ENCODE measurements at places on chromosomes 5 and 9. TPM values are rescaled to one million over a fixed set of nuclear protein-coding genes. Genes with fewer than 3 reads are reported as not detected.

GRCh38 chr5:97836816-97837215 lies 653.8 kb upstream of the RIOK2 start:
- DNase-seq = no peak

DNA sequence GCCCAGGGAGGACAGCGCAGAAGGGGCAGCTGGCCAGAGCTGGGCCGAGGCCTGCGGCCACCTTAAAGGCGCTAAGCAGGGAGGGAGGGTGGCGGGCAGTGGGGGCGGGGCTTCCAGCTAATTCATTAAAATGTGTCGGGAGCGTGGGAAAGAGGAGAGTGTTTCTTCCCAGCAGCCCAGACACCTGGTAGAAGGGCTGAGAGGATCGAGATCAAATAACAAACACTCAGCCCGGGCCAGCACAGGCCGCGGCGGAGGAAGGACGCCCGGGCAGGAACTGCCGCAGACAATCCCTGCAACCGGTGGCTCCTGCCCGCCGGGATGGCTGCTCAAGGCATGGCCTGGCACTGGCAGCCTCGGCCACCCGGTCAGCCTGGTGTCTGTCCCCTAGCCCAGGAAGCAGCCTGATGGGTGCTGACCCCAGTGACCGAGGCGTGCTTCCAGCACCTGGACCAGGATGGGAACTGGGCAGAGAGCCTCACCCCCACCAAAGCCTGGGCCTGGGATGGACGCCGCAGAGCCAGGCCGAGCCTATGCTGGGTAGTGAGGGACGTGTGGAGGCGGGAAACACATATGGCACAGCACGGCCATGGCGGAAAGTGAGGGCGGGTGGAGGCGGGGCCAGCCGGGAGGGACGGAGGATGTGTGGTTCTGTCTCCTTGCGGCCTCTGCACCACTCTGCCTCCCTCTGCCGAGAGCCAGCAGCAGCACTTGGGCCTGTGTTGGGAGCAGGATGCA lies 3.2 kb upstream of the NRARP start:
- no peak for DNase-seq

- DNase-seq = peak; percentile 73
Observed at GRCh38 chr5:150503977-150504620, 3.8 kb upstream of the NDST1 start.

Gene CDC20B
- total RNA-seq = not detected

Gene ADAMTS16
- total RNA-seq = 3.4 TPM

Gene TMEM252
- total RNA-seq = not detected

Gene CYLC2
- not detected for total RNA-seq

Gene GSN
- 229 TPM for total RNA-seq

Gene FCN2
- not detected for total RNA-seq
